ENCODE measurements at places on chromosomes 11 and 22.

DNA sequence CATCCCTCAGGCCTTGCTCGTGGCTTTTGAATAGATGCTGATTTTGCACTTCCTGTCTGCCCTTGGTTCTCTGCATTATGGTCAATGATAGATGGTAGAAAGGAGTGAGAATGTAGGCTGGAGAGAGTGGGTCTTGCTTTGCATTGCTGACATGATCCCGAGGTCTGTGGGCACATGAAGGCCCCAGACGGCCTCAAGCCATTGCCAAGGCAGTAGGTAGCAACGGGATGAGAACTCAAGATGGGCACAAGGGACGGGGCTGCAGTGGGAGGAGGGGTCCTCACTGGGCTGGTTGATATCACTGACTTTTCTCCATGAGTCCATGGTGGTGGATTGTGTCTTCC is 54.0 kb downstream of the GAB4 start:
- no peak for DNase-seq

DNA sequence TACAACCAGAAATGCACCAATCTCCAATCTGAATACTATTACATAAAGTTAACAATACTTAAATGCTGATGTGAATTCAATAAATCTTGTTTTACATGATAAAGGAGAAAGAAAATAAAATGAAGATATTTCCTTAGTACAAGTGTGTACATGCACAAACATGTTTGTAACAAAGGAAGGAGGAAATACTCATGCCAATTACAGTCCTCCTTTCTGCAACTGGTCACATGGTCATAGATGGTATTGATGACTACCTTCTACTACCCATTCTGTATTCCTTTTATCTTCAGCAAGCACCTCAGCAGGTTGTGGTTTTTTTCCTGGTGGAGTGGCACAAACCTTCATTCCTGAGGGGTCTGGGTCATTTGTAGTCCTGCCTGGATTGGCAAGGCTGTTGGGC is 214.2 kb upstream of the GUCY1A2 start:
- DNase-seq = no peak

GRCh38 chr11:1873048-1873812 is 18.5 kb downstream of the PRR33 start:
- no peak for DNase-seq

GRCh38 chr11:118263695-118264568 is at the start of gene MPZL2:
Gene MPZL2, minus strand, starts transcription at chr11:118264297. Its CDS starts 144 bp downstream, at chr11:118264153.
- no peak for DNase-seq

DNA sequence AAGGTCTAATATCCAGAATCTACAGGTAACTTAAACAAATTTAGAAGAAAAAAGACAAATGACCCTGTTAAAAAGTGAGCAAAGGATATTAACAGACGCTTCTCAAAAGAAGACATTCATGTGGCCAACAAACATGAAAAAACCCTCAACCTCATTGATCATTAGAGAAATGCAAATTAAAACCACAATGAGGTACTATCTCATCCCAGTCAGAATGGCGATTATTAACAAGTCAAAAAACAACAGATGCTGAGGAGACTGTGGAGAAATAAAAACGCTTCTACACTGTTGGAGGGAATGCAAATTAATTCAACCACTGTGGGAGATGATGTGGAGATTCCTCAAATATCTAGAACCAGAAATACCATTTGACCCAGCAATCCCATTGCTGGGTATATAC is 67.2 kb downstream of the SLC17A6 start:
- no peak for DNase-seq

GRCh38 chr22:35312198-35313059 is 12.7 kb downstream of the TOM1 start:
- no peak for DNase-seq

- DNase-seq = no peak
These were observed 35.9 kb downstream of the OSBPL5 start for GRCh38 chr11:3129181-3129590.

DNA sequence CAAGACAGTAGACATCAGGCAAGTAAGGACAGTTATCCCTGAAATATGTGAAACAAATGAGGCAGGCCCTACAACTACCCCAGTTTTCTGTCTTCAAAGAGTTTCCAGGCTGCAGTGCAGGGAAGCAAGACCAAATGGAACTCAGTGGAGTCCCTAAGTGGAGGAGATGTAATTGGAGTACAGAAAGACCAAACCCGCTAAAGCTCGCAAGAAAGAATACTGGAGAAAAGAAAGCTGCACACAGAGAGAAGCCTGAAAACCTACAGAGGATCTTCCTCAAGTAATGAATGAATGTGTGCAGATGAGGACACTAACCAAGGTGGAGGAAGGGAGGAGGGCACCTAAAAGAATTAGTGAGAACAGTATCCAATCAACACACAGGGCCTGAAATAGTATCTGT is 1.3 kb upstream of the OR56A3 start:
- DNase-seq = no peak

DNA sequence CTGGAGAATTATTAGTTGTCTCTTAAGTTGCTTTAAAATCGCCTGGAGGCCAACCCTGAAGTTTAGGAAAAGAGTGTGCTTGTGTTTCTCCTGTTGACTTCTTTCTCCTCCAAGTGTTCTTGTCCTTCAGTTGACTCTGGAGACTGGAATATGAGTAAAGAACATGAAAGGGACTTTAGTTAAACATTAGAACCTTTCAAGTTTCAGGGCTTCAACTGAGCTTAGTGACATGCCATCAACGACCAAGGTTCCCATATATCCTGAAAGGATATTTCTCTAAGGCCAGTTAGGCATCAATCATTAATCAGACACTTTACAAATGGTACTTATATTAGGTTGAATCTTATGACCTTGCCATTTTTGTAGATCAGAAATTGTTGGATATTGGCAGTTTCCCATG is 70.0 kb downstream of the ZNRF3 start:
- no peak for DNase-seq

DNA sequence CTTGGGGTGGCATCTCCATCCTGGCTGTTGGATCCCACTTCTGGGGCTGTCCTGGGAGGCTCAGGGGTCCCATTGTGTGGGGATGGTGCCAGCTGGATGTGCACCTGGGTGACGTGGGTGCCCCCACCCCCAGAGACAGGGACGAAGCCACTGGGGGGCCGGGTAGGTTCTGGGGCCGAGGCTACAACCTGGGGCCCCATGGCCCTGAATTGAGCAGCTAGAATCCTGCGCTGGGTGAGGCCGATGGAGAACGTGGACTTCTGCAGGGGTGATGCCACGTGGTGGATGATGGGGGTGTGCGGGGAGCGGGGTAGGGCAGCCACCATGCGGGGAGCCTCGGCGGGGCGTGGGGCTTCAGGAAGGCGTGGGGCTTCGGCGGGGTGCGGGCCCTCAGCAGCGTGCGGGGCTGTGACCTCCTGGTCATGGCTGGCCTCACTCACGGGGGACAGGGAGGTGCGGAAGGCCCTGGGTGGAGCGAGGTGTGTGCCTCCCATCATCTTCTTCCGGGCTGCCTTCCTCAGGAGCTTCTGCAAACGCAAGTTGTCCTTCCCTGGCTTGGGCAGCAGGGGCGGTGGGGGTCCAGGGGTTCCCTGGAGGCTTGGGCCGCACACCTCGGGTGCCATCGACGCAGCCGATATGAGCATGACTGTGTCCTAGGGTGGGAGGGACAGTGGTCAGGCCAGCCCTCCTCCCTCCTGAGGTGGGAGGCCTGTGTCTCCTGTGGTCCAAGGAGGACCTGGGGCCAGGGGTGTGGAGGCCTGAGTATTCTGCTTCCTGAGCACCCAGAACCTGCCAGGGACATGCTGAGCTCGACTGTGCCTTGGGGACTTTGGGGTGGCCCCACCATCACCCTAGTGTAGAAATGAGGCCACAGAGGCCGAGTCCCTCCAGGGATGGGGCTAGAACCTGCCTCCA is 1.5 kb downstream of the PRR33 start:
- no peak for DNase-seq

DNA sequence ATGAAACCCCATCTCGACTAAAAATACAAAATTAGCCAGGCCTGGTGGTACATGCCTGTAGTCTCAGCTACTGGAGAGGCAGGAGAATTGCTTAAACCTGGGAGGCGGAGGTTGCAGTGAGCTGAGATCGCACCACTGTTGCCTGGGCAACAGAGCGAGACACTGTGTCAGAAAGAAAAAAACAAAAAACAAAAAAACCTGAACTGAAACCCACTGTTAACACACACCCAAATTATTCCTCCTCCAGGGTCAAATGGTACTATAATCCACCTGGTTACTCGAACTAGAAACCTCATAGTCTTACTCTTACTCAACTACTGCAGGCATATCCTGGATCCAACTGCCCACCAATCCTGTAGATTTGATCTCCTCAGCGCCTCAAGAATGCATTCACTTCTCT is 35.5 kb downstream of the USP28 start:
- no peak for DNase-seq

GRCh38 chr22:17120281-17120680 is 879 bp downstream of the TMEM121B start:
- no peak for DNase-seq

DNA sequence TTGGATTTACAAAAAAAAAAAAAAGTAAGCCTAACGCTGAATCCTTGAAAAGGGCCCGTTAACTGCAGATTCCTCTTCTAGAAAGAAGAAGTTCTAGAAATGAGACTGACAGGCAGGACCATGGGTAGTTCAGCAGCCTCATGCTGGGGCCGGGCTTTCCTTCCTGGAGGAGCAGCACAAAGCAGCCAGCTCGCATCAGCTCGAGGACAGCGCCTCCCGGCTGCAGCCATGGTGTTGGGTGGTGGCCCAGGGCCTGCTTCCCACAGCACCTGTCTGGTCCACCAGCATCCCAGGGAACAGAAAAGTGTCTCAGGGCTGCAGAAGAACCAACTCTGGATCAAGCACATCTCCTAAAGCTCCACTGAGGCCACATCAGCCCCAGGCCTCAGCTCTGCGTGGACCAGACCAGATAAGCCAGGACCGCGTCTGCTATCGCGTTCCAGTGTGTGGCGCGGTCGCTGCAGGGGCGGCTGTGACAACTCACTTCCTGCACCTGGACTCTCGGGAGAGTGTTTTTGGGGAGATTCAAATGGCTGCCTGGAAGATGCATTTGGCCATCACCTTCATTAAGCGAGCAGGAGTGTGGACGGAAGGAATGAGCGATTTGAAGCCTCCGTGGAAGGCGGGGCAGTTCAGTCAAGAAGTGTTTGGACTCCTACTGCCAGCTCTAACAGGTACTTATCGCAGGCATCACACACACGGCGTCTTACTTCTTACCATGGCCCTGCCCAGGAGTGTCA is 53.5 kb downstream of the MYH9 start:
- DNase-seq = no peak

- DNase-seq = no peak
These were observed 34.9 kb downstream of the CD44 start for GRCh38 chr11:35173616-35174566.

DNA sequence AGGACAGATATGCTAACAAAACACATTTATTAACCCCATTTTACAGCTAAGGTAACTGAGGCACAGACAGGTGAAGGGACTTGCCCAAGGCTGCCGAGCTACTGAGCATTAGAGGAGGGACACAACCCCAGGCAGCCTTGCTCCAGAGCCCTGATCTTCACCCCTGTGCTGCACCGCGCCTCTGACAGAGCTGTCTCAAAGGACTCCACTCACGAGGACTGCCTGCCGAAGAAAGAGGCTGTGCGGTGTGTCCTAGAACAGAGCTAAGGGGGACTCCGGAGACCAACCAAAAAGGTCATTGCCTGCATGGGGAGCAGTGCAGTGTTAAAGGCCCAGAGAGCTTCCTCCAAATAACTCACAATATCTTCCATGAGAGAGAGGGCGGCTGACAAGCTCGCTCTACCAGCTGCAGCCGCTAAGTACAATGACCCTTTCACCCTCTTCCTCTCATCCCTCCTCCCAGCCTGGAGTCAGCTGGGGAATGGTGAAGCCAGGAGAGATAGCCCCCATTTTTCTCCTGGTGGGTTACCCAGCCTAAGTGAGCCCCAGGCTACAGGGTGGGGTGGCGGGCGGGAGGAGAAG is 119.2 kb downstream of the DSCAML1 start:
- DNase-seq = no peak

GRCh38 chr22:45642986-45643385 is 28.6 kb upstream of the ATXN10 start:
- DNase-seq = no peak

DNA sequence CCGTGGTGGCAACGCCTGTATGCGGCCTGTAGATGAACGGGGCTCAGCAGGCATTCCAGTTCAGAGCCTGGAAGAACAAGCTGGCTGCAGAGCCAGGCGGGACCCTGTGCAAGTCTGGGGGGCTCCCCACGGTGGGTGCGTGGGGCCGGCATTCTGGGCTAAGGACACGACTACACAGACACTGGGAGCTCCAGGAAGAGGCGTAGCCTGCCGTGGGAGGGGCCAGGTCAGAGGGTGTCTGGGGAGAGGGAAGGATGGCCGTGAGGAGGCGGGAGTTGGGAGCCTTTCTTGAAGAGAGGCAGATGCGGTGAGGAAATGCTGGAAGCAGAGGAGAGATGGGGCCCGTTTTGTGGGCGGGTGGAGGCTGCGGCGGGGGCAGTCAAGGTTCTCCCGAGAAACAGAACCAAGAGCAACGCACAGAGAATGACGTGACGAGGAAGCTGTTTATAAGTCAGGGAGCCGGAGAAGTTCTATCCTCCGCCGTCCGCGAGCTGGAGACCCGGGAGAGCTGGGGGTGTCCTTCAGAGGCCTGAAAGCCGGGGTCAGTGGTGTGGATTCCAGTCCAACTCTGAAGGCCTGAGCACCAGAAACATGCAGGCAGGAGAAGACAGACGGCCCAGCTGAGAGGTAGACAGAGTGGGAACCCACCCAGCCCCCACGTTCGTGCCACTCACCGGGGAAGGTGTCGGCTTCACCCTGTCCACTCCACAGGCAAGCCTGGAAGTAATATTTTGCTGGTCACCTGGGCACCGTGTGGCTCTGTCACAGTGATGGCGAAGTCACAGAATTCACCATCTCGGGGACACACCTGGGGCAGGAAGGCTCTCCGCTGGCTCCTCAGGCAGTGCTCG is 529.6 kb downstream of the BRD1 start:
- DNase-seq = no peak

DNA sequence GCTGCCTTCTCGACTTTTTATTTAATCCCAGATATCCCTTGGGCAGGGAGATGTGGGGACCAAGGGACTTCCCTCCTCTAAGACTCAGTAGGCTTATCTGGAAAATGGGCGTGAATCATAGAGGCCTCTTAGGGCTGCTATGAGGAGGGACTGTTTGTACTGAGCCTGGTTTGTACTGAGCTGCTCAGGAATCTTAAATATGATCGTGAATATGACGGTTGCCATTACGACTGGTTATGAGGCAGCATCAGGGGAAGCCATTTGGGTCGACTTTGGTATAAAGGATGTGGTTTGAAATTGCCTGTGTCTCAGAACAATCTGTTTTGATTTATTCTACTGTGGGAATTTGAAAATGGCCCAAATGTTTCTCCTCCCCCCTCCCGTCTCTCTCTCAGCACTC is 20.6 kb downstream of the TSPAN18 start:
- no peak for DNase-seq

GRCh38 chr11:34649597-34649996 is 28.7 kb downstream of the EHF start:
- no peak for DNase-seq

DNA sequence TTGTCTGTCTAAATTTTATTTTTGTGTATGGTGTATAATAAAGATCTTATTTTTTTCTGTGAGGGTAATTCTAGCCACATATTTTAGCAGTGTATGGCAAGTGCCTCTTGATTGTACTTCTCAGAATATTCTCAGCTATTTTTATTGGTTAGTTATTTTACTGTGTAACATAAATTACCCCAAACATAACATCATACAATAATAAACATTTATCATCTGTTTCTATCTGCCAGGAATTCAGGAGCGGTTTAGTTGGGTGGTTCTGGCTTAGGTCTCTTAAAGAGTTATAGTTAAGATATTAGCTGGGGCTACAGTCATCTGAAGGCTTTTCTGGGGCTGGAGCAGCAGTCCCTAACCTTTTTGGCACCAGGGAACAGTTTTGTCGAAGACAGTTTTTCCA is 47.8 kb downstream of the PPFIBP2 start:
- no peak for DNase-seq

Data from caudate nucleus (tissue), 63 donors.